Stomach (tissue), 19 donors: ENCODE measurements at places on chromosomes 1 and 21. TPM values are rescaled to one million over a fixed set of nuclear protein-coding genes. Genes with fewer than 3 reads are reported as not detected.

- H3K4me1 ChIP-seq = peaks cover 98% of the 10 kb centered on the region
- DNase-seq = no peak
- peak overlapping the region; percentile 82 for H3K27ac ChIP-seq
- H3K27me3 ChIP-seq = no peaks in the 10 kb centered on the region
These were observed 34.1 kb upstream of the FHAD1 start for GRCh38 chr1:15212954-15213291.

DNA sequence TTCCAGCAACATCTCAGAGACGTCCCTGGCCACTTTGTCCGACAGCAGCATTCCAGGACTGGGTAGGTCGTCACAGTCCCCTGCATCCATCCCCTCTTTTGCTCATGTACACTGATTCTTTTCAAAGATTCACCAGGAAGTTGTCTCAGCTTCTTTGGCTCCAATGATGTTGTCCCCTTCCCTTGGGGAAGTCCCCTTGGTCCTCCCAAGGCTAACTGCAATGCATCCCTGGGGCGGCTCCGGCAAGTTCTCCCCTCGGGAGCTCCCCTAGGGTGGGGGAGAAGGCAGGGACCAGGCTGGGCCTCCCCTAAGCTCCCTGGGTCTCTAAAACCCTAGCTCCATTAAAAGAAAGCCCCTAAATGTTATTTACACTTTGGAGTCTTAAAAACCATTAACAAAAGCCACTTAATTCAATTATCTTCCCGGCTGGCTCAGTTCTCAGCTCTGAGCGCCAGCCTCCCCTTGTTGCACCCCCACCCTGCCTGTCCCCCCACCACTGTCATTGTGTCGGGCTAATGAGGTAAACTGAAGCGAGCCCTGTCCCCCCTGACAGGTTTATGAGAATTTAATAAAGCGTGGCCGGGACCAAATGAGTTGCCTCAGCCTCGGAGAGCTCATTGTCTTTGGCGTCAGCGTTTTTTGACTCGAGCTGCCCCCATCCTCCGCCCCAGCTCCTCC is 25.3 kb downstream of the KNCN start:
- no peak for DNase-seq
- H3K36me3 ChIP-seq = no peaks in the 10 kb centered on the region
- H3K27me3 ChIP-seq = no peaks in the 10 kb centered on the region
- no peak overlapping the region for H3K27ac ChIP-seq
- H3K4me3 ChIP-seq = no peak overlapping the region

GRCh38 chr1:4573526-4573925 is 80.9 kb upstream of the AJAP1 start:
- H3K4me1 ChIP-seq = no peaks in the 10 kb centered on the region
- H3K27ac ChIP-seq = no peak overlapping the region
- no peak for DNase-seq
- H3K4me3 ChIP-seq = no peak overlapping the region
- no peaks in the 10 kb centered on the region for H3K27me3 ChIP-seq

GRCh38 chr1:77218477-77219165 is 609 bp downstream of the PIGK start:
- peak overlapping the region; percentile 90 for H3K27ac ChIP-seq
- H3K27me3 ChIP-seq = no peaks in the 10 kb centered on the region
- H3K4me1 ChIP-seq = peaks cover 21% of the 10 kb centered on the region
- no peaks in the 10 kb centered on the region for H3K36me3 ChIP-seq
- peak overlapping the region; percentile 75 for H3K4me3 ChIP-seq
- DNase-seq = peak; percentile 10

DNA sequence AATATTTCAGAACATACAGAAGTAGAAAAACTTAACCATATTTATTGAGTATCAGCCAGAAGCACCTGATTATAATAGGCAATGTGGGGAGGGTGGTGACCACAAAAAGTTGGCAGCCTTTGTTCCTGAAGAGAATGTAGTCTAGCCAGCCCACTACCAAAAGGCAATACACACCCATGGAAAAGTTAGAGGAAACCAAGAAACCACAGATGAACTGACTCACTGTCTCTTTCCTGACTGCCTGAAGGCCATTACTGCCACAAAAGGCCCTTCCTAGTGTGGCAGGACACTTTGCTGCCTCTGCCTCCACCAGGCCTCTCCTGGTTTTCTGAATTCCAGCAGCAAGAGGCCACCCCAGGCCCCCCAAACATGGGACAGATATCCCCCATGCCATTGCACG is 14.6 kb upstream of the PROX1 start:
- peaks cover 7% of the 10 kb centered on the region for H3K4me1 ChIP-seq
- no peaks in the 10 kb centered on the region for H3K36me3 ChIP-seq
- no peak overlapping the region for H3K27ac ChIP-seq
- no peaks in the 10 kb centered on the region for H3K27me3 ChIP-seq
- DNase-seq = no peak
- no peak overlapping the region for H3K4me3 ChIP-seq

DNA sequence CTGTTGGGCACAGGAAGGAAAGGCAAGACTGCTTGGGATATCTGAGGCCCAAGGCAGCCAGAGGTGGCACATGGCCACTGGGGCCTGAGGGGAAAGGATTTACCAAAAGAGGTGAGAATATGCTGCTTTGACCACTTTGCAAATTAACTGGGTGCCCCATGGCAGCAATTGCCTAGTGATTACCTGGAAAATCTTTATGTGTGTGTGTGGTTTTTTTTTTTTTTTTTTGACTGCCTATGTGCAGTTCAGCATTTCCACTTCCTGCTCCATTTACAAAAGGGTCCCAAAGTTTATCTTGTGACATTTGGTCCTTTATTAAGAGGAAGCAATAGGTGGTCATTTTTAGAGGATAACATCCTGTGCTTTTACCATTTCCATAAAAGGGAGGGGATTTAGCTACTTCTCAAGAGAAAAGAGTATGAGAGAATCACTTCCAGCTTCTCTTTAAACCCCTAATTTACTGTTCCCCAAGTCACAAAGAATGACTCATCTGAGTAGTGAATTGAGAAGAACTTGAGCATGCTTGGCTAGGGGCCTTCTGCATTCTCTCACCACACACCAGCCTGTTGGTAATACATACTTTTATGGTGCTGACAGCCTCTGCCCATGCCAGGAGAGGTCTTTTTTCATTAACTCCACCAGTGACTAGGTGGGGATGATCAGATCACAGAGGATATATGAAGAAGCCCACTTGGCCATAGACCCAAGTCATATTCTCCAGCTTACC is 52.1 kb downstream of the SYDE2 start:
- H3K4me1 ChIP-seq = no peaks in the 10 kb centered on the region
- H3K4me3 ChIP-seq = no peak overlapping the region
- H3K27me3 ChIP-seq = no peaks in the 10 kb centered on the region
- no peaks in the 10 kb centered on the region for H3K36me3 ChIP-seq
- no peak overlapping the region for H3K27ac ChIP-seq

DNA sequence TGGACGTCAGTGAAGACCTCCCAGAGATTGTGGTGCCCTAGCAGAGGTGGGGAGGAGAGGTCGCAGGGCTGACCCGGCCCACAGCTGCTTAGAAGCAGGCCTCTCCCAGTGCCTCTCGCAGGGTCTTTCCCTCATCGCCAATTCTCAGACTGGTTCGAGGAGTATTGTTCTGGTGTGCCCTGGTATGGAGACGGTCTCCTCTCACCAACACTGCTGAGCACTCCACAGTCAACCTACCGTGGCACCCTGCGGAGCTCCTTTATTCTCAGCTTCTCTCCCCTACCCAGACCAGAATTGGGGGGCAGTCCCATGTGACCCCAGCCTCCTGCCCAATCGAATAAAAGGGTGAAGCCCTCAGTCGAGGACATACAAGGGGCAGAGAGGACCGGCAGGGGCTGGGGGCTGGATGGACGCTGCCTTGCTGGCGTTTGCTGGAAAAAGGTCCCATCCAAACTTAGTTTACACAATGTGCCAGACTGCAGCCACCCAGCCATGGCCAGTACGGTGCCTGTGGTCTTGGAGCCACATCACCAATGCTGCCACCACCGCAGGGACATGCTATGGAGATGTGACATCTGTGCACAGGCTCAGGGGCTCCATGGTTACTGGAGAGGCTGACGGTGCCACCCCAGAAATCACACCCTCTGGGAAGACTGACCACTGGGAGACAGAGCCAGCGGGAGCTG is 80.8 kb downstream of the STUM start:
- H3K4me1 ChIP-seq = peaks cover 66% of the 10 kb centered on the region
- no peak overlapping the region for H3K4me3 ChIP-seq
- H3K36me3 ChIP-seq = peaks cover 5% of the 10 kb centered on the region
- H3K27me3 ChIP-seq = no peaks in the 10 kb centered on the region

DNA sequence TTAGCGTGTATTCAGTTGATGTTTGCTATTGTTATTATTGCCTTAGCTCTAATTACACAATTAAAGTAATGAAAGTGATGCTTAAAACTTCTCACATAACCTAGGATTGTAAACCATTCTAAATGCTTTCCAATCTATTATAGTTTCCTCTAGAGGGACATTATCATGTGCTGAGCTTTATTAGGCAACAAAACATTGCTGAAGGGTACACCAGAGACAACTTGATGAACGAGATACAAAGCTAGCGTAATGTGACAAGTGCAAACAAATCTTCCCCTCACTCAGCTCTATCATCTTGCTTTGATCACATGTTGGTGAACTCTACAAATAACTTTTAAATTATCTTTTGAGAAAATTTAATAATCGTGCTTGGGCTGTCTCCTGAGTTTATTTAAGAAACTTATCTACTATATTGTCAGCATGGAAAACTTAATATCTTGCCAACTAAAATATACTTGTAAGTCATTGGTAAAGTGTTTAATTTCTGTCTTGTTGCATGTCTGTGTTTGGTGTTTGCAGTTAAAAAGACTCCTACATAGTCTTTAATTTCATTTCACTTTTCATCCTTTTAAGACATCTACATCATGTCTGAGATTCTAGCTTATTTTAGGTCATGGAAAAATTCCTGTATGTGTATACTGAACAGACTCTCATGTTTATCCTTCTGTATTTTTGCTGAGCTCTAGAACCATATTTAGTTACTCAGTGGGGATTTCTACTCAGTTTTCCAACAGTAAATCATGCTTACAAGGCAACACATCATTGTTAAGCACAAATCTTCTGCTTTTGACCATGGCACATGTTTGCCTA is 104.2 kb upstream of the ADAMTS5 start:
- H3K4me1 ChIP-seq = no peaks in the 10 kb centered on the region
- DNase-seq = peak; percentile 46
- no peak overlapping the region for H3K4me3 ChIP-seq
- no peaks in the 10 kb centered on the region for H3K27me3 ChIP-seq
- no peaks in the 10 kb centered on the region for H3K36me3 ChIP-seq

GRCh38 chr1:216621536-216621935 is 101.7 kb downstream of the ESRRG start:
- no peak overlapping the region for H3K27ac ChIP-seq
- no peaks in the 10 kb centered on the region for H3K4me1 ChIP-seq
- no peaks in the 10 kb centered on the region for H3K27me3 ChIP-seq
- DNase-seq = no peak

AGBL4 gene
- not detected for total RNA-seq

DNA sequence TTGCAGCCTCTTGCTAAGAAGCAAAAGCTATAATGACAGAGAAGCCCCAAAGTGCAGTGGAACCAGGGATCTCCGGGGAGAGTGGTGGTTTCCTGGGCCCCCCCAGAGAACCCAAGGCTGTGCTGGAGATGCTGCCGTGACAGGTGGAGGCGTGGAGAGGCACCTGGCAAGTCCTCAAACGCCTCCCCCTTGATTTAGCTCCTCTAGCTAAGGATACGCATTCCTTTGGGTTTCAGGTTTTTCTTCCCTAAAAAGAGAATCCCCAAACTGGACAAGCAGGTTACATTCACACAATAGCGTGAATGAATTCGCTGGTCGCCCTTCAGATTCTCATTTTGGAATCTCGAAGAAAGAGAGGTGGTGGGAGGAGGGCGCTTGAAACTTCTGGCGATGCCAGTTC is 853 bp upstream of the ATP1A1 start:
- no peak for DNase-seq
- H3K27ac ChIP-seq = peak overlapping the region; percentile 99
- H3K27me3 ChIP-seq = no peaks in the 10 kb centered on the region
- peak overlapping the region; percentile 91 for H3K4me3 ChIP-seq

BACH1 gene
- total RNA-seq = 30.7 TPM

SOD1 gene
- total RNA-seq = 45.5 TPM

- H3K4me1 ChIP-seq = peaks cover 29% of the 10 kb centered on the region
- no peaks in the 10 kb centered on the region for H3K36me3 ChIP-seq
- H3K27me3 ChIP-seq = no peaks in the 10 kb centered on the region
- H3K4me3 ChIP-seq = no peak overlapping the region
These were observed 20.7 kb upstream of the AHCYL1 start for GRCh38 chr1:109963864-109964263.

ERO1B gene
- total RNA-seq = 57.1 TPM

DNA sequence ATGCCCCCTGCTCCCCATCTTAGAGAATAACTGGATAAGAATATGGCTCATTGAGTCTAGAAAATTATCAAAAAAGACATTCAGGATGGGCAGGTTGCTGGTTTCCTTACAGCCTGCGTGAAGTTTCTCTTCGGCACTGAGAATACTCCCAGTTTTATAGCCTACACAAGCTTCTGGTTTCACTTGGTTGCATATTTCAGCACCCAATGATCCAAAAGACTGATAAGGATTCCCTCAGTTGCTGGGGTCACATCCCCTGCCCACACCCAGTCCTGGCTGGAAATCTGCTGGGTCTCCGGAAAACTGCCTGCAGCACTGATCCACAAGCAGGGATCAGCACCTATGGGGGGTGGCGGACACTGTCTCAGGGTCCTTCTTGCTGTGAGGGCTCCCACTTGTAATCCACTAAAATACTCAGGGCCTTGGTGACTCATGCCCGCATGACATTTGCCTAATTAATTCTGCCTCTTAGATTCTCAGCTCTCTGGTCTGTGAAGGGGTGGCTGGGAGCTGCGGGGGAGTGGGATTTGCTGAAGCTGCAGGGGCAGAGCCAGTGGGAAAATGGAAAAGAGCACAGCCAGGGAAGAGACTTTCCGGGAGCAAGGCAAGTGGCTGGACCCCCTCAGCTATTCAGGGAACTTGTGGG is 142.5 kb downstream of the ZNF648 start:
- no peak for DNase-seq
- H3K4me1 ChIP-seq = no peaks in the 10 kb centered on the region
- H3K27ac ChIP-seq = no peak overlapping the region

FYB2 gene
- not detected for total RNA-seq

DNA sequence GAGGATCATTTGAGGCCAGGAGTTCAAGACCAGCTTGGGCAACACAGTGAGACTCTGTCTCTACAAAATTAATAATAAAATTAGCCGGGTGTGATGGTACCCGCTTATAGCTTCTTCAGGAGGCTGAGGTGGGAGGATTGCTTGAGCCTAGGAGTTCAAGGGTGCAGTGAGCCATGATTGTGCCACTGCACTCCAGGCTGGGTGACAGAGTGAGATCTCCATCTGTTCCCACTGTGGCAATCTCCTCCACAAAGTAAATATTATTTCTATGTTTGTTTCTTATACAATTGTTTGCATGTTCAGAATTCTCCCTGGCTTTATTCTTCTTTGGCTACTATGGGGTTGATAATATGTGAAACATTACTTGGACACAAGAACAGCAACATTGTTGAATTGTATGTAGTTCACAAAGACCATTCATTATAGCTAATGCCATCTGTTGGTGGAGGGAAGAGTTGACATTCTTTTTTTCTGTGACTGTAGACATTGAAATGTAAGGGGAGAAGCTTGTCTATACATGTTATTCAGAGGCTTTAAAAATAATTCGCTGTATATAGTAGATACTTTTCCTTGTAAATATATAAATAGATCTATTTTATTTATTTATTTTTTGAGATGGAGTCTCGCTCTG is 47.8 kb upstream of the SRSF10 start:
- H3K36me3 ChIP-seq = no peaks in the 10 kb centered on the region
- H3K4me3 ChIP-seq = no peak overlapping the region
- H3K27ac ChIP-seq = no peak overlapping the region
- H3K4me1 ChIP-seq = peaks cover 16% of the 10 kb centered on the region
- no peaks in the 10 kb centered on the region for H3K27me3 ChIP-seq

ZCCHC17 gene
- total RNA-seq = not detected

GRCh38 chr1:1858382-1859086 is 32.4 kb downstream of the GNB1 start:
- DNase-seq = peak; percentile 95
- H3K36me3 ChIP-seq = no peaks in the 10 kb centered on the region
- H3K27ac ChIP-seq = peak overlapping the region; percentile 86
- H3K27me3 ChIP-seq = no peaks in the 10 kb centered on the region
- peaks cover 65% of the 10 kb centered on the region for H3K4me1 ChIP-seq
- peak overlapping the region; percentile 22 for H3K4me3 ChIP-seq
